Right ventricle myocardium superior (tissue), 1 donor: ENCODE measurements at places on chromosomes 6 and 20. TPM values are rescaled to one million over a fixed set of nuclear protein-coding genes. Genes with fewer than 3 reads are reported as not detected.

GRCh38 chr6:357791-358341, 33.7 kb upstream of the IRF4 start:
- no peak for DNase-seq

- no peak for DNase-seq
Measured at GRCh38 chr20:20561172-20561571, 151.3 kb downstream of the RALGAPA2 start.

GRCh38 chr6:43242908-43243663, at the start of gene TTBK1:
TSS of gene TTBK1 (plus strand) at chr6:43243481. CDS start at chr6:43246661, 3,180 bp downstream.
- DNase-seq = no peak

MACROD2 gene
- total RNA-seq = 4.2 TPM

DNA sequence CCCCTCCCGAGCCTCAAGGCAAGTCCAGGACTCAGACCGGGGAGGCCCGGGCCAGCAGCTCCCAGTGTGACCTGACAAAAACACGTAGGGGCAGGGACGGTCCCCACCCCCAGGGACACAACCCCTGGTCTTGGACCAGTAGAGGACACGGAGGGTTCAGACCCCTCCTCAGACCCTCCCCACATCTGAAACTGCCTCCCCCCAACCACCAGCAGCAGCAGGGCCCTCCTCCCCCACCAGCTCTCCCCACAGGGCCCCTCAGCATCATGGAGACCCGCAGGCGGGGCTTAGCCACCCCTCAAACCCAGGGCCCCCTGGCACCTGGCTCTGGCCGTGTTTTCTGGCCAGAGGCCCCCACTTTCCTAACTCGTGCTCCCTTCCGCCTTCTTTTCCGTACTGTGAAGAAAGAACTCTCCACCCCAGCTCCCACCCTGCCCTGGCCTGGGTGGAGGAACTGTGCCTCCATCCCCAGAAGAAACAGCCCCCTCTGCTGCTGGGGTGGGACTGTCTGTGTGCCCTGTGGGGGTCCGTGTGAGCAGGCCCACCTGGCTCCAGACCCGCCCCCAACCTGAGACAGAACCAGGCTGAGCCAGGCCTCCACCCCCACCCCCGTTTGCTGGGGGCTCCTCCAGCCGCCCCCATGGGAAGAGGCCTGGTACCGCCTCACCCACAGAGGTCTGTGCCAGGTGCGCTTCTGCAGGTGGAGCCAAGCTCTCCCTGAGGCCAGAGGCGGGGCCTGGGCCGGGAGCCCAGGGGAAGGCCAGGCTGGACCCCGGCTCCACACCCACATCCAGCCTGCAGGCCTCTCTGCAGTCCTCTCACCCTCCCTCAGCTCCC, 39.0 kb upstream of the MDFI start:
- no peak for DNase-seq

GRCh38 chr20:53149148-53149889, 177.2 kb downstream of the TSHZ2 start:
- no peak for DNase-seq

GRCh38 chr20:888057-888456, 28.1 kb downstream of the ANGPT4 start:
- DNase-seq = peak; percentile 62

GRCh38 chr6:67248077-67248476, 1387.0 kb upstream of the ADGRB3 start:
- peak; percentile 13 for DNase-seq

GRCh38 chr20:33687993-33688937, 2.1 kb upstream of the E2F1 start:
- no peak for DNase-seq

DNA sequence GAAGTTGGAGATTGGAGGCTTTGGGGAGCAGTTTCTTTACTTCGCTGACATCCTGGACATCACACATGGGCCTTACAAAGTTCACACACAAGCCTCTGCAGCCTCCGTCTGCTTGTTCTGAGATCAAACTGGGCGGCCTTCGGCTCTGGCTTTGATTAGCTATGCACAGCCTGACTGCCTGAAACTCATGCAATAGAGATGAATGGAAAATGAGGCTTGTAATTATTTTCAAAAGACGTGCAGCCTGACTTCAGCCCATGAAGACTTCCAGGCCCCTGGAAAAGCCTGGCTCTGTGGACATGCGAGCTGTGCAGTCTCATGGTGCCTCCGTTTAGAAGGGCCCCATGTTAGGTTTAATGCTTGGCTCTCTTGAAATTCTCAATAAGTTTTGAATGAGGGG, 480.5 kb upstream of the SULF2 start:
- no peak for DNase-seq

DNA sequence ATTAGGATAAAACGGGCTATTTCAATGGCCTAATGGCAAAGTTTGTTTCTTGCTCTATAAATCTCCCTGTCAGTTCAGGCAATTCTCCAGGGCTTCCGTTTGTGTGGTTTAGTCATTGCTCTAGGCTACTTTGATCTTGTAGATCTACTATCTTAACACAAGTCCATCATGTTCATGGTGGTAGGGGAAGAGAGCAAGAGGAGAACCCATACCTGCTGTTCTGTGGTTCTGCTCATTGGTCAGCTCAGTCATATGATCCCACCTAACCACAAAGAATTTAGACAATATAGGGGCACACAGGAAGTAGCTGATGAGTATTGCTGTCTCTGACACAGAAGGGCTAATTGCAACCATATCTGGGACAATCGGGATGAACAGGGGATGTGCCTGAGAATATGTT, 4.9 kb upstream of the DEK start:
- no peak for DNase-seq

DNA sequence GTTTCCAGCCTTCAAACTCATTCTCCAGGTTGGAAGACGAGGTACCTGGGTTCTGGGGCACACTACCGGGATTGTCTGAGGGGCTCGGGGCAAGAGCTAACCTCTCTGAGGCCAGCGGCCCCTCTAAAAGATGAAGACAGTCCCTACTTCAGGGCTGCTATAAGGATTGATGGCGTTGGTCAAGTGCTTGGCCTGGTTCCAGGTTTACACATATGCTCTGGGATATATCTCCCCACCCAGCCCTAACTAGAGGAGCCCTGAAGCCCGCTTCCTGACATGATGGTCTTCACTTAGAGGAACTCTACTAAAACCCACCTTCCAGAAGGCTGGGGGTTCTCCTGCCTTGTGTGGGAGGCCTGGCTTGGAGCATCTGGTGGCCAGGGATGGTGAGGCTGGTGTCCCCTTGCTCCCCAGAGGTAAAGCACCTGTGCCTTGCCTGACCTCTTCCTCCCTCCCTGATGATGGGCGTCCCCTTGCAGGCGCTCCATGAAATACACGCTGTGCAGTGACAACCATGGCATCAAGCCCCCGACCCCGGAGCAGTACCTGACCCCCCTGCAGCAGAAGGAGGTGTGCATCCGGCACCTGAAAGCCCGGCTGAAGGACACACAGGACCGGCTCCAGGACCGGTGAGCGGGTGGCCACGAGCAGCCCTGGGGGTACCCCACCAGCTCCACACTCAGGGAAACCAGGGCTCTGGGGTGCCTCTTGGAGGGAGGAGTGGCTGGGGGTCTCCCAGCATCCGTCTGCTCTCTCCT, 28.7 kb downstream of the SDCBP2 start:
- DNase-seq = no peak

GRCh38 chr6:27141529-27142015, 105.9 kb upstream of the PRSS16 start:
- no peak for DNase-seq

GRCh38 chr6:150535151-150535804, 64.4 kb upstream of the PLEKHG1 start:
- no peak for DNase-seq

HRH3 gene
- not detected for total RNA-seq

GRCh38 chr6:157682856-157683481, 140.1 kb upstream of the SNX9 start:
- DNase-seq = no peak

- DNase-seq = no peak
Measured at GRCh38 chr6:8087870-8088754, 14.2 kb downstream of the EEF1E1 start.

GRCh38 chr20:19935842-19936241, 81.3 kb upstream of the NAA20 start:
- no peak for DNase-seq

GRCh38 chr6:98833307-98834059, 891 bp upstream of the POU3F2 start:
- DNase-seq = peak; percentile 42

MRPS10 gene
- total RNA-seq = 57.0 TPM

- no peak for DNase-seq
Measured at GRCh38 chr6:130385064-130385695, 19.4 kb downstream of the TMEM200A start.

GRCh38 chr6:74941424-74941823, 264.4 kb downstream of the COL12A1 start:
- DNase-seq = no peak

MUC22 gene
- 0.19 TPM for total RNA-seq

ME1 gene
- 24.7 TPM for total RNA-seq

GRCh38 chr20:853406-853996, 20.0 kb downstream of the FAM110A start:
- DNase-seq = no peak
